M059J (cell line): ENCODE measurements at places on chromosomes 6 and 20. TPM values are rescaled to one million over a fixed set of nuclear protein-coding genes. Genes with fewer than 3 reads are reported as not detected.

GRCh38 chr6:108839083-108839642 is 9.1 kb upstream of the ARMC2 start:
- DNase-seq: no peak

DNA sequence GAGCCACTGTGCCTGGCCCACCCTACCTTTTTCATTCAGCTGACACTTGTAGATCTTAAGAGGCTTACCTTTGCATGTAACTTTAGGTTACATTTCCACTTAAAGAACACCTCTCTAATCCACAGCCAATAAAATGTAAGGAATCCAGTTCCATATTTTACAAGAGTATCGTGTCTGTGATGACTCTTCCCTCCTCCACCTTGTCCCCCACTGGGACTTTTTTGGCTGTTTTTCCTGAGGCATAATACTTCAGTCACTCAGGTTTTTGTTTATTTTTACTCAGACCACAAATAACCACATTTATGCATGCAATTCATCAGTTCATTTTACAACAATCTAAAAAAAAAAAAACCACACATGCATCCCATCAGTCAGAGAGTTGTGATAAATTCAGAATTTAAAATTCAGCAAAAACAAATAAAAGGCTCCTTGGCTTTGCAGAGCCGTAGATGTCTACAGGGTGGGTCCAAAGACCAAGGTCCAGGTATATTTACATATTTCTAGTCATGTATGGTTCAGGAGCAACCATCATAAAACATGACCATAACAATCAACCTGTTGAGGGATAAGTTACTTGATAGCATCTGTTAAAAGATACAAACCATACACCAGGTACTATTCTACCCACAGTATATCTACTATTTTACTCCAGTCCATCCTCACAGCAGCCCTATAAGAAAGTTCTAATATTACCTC is 9.9 kb downstream of the ATXN1 start:
- peak; percentile 97 for DNase-seq

DNA sequence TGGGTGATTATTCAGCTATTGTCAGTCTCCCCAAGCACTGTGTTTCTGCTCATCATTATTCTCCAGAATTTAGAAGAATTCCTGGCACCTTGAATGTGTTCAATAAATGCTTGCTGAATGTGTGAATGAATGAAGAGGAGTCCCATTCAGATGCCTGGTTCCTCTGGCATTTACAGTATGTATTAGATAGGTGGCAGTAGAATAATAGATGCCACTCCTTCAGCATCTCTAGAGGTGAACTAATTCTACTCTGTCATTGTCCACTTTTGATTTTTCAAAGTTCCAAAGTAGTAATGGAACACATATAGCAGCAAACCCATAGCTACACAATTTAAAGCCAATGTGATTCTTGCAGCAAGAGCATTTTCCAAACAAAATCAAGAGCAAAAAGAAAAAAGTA is 118.9 kb upstream of the CEP162 start:
- no peak for DNase-seq

- DNase-seq: peak; percentile 96
Measured at GRCh38 chr6:111589366-111589765, 16.3 kb downstream of the TRAF3IP2 start.

DNA sequence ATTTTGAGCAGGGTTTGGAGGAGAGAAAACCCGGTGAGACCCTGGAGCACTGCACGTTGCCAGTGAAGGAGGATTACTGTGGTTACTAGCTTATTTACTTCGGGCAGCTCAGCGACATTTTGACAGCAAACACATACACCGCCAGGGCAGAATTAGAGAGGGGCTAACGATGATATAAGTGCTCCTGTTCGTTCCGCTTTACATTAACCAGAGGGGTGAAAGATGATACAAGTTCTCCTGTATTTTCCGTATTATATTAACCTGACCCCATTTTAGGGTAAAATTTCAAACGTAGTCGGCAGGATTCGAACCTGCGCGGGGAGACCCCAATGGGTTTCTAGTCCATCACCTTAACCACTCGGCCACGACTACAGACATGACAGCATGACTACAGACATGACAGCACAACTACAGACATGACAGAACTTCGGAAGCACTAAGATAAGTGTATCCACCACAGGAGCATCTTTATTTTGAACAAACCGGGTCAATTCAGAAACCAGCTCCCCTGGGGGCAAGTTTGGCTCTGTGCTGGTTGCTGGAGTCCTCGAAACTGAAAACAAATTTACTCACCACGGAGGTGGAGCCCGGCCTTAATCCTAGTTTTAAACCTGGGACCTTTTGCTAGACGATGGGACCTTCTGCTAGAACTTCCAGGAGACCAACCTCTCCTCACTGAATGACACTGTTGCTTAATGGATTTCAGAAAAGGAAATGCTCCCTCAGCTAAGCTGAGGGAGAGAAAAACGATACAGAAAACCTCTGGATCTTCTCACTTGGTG is 80.4 kb upstream of the ZNF184 start:
- DNase-seq: peak; percentile 83

The ENPP5 gene
- total RNA-seq: 0.22 and 1.0 TPM in 2 replicates

DNA sequence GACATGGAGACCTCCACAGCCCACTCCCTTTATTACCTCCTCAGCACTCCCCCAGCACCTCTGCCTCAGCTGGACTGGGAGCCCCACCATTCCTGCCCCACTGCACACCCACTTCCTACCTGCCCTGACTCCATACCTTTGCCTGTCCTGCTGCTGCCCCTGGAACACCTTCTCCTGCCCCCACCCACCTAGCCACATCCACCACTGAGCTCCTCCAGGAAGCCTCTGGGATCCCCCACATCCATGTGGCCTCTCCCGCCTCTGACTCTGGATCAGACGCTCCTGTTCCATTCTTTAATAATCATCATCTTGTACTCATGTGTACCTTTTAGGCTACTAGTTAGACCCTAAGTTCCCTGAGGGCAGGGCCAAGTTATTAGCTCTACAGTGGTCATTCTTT is 2.2 kb upstream of the SDCBP2 start:
- no peak for DNase-seq

DNA sequence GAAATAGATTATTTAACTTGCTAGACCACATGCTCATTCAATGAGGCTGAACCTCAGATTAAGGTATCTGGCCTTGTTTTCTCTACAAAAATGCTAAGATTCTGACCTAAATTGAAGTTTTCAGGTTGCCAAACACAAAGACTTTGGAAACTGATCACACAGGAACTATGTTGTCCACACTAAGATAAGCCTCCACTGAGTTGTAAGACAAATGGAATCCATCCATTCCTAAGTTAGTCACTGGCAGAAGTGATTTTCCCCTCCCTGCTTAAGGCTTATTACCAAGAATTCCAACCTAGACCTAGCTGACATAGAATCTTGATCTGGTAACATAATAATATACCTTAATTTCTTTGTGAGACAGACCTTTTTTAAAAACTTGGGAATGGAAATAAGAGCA is 608.1 kb downstream of the TENT5A start:
- DNase-seq: peak; percentile 20

- DNase-seq: no peak
Measured at GRCh38 chr6:79964607-79965081, 17.3 kb upstream of the ELOVL4 start.

DNA sequence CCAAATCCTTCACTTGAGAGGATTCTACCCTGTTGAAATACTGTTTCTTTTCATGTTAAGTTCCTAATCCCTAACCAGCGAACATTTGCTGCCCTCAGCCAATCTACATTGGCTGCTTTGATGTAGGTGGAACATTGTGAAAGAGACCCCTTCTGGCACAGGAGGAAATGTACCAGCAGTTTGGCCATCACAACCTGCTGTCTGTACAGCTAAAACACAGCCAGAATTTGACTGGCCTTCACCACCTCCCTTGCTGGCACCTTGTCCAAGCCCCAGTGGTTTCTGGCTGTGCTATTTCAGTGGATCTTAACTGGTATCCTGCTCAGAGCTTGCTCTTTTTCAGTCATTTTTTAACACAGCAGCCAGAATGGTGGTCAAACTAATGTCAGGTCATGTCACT is 202.1 kb upstream of the EPHA7 start:
- no peak for DNase-seq

- no peak for DNase-seq
Measured at GRCh38 chr6:125078602-125079321, 74.8 kb upstream of the TPD52L1 start.

The CPXM1 gene
- total RNA-seq: 0.15 and 0.42 TPM in 2 replicates

DNA sequence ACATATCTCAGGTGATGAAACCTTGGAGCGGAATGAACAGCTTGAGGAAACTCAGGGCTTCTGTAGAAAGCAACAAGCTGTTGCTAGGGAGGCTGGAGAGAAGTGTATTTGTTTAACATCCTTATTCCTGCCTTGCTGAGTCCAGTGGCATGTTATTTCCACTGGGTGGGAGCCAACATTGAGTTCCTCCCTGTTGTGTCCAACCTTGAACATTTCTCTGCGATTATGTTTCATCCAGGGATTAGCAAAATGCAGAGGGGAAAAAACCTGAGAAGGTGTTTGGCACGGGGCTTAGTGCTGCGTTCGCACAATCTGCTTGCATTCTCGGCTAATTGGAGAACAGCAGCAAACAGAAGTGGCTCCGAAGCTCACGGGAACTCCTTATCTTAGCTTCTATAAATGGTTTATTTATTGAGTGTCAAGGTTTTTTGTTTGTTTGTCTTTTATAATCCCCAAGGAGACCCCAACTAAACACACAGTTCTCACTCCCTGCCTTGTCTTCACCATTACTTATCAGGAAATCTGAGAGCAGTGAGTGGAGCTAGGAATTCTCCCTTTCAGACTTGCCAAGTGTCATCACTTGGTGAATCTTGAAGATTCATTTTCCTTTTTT is 412.8 kb downstream of the CDC5L start:
- peak; percentile 39 for DNase-seq

- DNase-seq: no peak
Measured at GRCh38 chr6:45584127-45584526, 206.4 kb upstream of the SUPT3H start.

DNA sequence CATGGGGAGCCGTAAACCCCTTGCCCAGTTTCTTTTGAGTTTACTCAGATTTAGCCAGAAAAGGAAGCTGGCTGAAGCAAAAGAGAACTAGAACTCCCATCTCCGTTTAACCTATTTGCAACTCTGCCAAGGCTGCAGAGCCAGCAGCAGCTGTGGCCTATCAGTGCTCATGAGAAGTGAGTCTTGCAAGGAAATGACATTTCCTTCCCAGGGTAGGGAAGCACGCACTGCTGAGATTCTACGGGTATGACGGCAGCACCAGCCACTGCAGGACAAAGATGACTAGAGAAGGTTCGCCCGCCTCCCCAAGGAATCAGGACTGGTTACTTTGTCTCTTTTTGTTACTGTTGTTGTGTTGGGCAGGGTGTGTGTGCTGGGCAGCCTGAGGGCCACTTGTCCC is 47.6 kb downstream of the PPP1R3G start:
- no peak for DNase-seq

The KIFC1 gene
- 130 and 159 TPM in 2 replicates for total RNA-seq

GRCh38 chr6:80690551-80691131 is 584.2 kb downstream of the BCKDHB start:
- peak; percentile 85 for DNase-seq

The UBE2C gene
- total RNA-seq: 435 and 579 TPM in 2 replicates

DNA sequence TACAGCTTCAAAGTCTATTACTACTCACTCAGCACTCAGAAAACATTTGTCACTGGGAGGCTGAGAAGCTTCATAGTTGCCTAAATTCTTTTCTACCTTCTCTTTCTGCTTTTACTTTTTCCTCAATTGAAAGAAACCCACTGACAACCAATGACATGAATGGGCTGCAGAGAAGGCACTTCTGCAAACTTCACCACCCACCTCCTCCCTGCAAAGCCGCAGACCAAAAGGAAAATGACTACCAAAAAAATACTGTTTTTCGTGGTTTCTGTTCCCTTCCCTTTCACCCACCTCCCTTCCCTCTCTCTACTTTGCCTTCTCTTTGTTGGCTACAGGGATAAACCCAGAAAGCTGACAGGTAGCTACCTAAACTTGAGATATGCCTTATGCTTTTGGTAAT is 3.2 kb downstream of the GNAS-AS1 start:
- no peak for DNase-seq

DNA sequence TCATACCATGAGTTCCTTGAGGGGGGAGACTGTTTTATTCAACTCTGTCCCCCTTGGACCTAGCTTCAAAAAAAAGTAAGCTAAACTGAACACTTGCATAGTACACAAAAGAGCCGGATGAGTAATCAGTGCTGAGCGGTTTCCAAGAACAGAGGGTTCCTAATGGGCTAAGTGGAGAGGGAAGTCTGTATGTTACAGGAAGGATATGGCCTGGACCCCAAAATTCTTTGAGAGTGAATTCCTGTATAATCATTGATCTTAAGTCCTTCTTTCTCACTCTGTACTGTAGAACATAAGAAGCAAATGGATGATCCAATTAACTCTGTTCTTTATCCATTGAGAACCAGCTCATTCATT is 324.7 kb upstream of the CNR1 start:
- peak; percentile 58 for DNase-seq

DNA sequence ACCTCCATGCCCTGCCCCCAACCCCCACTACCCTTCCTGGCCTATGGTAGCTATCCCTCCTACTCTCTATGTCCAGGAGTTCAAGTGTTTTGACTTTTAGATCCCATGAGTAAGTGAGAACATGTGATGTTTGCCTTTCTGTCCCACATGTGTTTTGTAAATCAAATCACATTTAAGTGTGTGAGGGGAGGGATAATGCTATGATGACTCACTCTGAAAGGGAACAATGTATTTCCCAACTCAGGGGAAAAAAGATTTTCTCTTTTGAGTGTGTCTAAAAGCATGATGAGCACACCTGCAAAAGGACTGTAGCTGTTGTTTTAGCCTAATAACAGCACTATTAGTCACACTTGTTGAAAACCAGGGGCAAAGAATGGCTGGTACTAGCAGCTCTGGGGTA is 193.7 kb downstream of the GJA10 start:
- DNase-seq: peak; percentile 44

DNA sequence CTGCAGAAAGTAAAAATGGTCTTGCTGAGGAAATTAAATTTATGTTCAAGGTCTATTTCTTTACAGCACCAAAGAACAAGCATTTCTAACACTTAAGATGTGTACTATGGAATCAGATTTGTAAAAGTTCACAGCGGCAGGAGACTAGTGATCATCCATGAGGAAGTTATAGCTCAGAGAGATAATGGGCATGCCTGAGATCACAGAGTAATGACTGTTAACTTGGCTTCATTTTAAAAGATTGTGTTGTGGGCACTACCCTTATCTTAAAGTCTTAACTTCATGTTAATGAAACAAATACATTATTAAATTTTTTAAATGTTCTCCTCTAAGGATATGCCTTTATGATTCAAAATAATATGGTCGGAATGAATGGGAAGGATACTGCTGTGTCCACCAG is 168.6 kb downstream of the GMPR start:
- DNase-seq: no peak

- DNase-seq: no peak
Measured at GRCh38 chr6:149933036-149933435, 8.8 kb upstream of the ULBP2 start.

DNA sequence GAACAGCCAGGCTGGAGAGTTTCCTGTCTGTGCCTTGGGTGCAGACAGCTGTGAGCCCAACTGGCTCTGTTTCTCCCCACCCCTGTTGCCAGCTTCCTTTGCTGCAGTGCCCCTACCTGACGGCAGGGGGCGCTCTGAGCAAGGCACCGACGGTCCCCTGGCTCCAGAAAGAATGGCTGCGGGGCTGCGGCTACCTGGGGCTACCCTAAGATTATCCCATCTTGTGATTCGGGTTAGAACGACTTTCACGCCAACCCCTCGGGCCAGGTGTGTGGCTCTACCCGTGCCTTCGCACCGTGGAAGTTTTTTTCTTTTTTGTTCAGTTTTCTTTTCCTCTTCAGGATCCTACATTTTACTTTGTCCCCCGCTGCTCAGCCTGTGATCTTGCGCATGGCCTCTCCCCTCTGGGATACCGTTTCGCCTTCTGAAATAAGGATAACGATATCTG is 33.4 kb upstream of the AAR2 start:
- peak; percentile 58 for DNase-seq

The TRIM10 gene
- total RNA-seq: not detected in 2 replicates
